Activated CD8-positive, alpha-beta memory T cell treated with anti-CD3 and anti-CD28 coated beads, Interleukin-2, amount 50 U/mL, for 48 hours (primary cell): ENCODE measurements at places on chromosomes 7 and 10.

DNA sequence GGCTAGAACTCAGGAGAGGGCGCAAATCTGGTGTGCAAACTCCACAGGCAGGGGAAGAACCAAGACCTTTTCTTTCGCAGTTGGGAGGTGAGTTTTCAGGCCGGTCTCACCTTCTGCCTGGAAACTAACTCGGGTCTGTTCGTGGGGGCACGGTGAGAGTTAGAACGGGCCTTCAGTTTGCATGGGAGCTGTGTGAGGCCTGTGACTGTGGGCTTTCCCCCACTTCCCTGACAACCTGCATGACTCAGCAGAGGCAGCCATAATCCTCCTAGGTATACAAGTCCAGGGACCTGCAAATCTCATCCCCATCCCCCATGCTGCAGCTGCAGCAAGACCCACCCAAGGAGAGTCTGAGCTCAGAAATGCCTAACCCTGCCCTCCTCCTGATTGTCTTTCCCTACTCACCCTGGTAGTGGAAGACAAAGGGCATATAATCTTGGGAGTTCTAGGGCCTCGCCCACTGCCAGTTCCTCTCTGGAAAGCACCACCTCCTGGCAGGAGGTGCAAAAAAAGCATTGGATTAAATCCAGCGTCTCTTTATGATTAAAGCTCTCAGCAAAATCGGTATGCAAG, 194.9 kb upstream of the ETV1 start:
- DNase-seq = no peak

GRCh38 chr7:14954035-14954434, 51.5 kb upstream of the DGKB start:
- no peak for DNase-seq

GRCh38 chr7:6071406-6071805, 40.2 kb downstream of the ANKRD61 start:
- no peak for DNase-seq

DNA sequence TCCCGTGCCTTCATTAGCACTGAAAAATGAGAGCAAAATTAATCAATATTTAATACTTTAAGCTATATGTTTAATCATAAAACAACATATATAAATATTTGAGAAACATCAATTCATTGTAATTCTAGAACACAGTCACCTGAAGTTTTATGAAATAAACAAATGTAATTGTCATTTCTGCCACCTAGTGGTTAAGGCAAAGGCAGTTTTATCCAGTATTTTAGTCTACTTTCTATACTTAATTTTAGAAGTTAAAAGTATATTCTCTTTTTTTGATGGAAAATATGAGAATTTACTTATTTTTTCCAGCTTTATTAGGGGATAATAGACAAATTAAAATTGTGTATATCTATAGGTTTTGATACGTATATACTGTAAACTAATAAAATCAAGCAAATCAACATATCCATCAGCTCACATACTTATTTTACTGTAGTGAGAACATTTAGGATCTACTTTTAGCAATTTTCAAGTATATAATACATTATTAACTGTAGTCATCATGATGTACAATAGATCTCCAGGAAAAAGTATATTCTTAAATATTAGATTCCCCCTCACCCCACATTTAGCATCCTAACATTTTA, 16.9 kb downstream of the PCGF6 start:
- DNase-seq = no peak

DNA sequence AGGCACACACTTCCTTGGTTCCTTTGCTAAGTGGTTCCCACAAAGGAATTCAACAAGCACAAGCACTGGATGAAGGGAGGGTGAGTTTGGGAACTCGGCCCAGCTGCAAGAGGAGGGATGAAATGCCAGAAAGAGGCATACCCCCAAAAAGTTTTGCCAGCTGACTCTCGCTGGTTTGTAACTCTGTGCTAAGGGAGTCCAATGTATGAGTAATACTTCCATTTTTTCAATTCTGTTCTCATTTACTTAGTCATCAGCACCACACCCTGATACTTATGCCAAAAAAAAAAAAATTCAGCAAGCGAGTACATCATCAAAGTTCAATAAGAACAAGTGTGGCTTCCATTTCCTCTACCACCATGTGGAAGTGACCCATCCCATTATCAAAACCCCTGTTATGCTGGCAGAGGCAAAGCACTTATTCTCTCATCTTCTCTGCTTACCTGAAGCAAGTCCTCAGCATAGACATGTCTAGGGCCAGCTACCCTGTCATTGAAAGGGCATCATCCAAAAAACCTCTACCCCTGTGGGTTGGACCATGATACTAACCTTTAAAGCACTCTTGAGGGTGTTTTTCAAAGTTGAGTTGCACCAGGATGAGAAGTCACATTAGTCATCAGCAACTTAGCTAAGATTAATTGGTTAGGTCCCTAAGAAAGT, 6.9 kb upstream of the HYCC1 start:
- peak; percentile 57 for DNase-seq

DNA sequence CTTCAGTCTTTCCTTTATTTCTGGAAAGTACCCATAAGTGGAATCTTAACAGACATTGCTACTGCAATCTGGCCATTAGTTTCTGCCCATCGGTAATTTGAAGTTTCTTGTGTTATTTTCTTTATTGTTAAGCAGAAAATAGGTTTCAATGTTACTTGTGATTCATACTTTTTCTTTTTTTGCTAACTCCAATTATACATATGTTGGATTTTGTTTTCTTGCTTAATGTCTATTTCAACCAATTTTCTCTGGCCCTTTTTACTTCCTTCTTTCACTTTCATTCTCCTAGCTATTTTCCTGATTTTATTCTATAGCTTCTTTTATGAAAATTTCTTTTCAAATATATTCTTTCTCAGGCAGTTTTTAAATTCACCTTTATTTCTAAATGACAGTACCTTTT, 457.4 kb downstream of the TCERG1L start:
- no peak for DNase-seq

DNA sequence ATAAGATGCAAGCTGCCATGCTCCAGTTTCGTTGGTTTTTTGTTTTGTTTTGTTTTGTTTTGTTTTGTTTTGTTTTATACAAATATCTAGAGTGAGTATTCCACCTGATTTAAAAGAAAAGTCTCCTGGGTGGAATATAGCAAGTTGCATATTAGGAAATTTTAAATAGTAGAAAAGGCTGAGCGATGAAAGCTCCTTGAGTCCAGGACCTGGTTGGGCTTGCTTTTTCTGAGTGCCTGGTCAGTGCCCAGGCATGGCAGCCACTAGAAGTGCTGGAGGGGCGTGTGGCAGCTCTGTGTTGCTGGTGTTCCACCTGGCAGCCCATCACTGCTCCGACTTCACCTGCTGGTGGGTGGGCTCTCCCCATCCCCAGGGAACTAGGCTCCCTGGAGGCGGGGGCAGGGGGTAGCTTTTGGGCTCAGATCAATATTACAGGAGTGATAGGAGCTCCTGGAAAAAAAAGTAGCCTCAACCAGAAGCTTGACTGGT, 8.0 kb downstream of the COL17A1 start:
- DNase-seq = no peak

DNA sequence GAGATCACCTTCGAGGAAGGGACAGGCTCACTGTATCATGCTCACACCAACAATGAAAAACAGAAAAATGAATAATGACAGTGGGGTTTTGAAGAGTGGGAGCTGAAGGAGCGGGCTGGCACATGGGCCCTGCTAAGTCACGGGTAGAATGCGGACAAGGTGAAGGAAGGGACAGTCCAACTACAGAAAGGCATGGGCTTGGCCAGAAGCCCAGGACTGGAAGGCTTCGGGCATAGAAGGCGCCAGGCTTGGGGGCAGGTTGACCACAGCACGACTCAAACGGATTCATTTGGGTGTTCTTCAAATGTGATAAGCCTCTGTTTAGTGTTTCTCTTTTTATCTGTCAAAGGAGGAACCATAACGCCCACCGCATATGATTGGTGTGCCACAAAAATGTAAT, 509.5 kb downstream of the CCSER2 start:
- DNase-seq = no peak

GRCh38 chr7:132333301-132333700, 243.0 kb downstream of the PLXNA4 start:
- DNase-seq = no peak

GRCh38 chr10:22959292-22959691, 31.4 kb downstream of the ARMC3 start:
- no peak for DNase-seq

DNA sequence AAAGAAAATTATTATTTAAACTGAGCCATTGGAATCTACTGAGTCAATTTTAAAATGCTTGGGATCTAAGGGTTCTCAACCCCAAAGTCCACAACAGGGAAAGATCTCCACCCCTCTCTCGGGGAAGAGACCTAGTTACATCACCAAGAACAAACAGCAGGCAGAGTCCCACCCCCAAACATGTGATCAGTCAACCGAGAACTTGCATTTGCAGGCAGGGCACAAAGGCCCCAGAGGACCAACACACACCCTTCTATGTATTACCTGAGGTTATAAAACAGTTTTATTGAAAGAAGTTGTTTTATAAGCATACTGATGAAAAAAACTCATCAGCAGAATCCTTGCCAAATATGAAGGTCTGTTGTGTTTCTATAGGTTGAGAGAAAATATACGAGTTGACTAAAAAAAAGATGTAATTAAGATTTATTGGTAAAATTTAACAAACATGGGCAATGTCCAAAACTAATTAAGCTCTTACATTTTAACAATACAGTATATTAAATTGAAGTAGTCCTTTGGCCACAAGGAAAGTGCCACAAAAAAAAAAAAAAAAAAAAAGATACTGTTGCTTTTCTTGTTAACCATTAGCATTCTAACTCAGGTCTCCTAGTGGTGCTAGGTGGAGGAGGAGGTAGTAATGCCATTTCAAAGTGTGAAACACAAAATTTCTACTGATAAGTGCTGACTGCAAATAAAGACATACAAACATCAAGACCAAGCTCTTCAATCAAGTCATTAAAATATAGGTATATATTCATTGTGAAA, 975 bp upstream of the USP54 start:
- no peak for DNase-seq

DNA sequence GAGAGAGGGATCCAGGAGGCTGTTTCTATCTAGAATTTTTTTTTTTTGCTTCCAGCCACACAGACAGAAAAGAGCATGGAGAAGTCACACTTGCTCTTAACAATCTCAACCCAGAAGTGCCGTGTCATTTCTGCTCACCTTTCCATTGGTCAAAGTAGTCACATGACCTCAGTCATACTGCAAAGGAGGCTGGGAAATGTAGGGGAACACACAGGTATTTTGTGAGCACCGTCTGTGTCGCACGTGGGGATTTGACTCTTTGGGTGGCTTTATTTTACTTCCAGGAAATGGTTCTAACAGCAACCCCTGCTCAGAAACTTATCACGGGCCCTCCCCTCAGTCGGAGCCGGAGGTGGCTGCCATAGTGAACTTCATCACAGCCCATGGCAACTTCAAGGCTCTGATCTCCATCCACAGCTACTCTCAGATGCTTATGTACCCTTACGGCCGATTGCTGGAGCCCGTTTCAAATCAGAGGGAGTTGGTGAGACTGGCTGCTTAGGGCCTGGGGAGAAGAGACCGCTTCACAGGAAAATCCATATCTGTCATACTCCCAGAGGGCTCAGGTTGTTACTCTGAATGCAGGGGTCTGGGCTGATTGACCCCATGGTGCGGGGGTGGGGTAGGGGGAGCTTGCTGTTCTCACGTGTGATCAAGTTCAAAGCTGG, 13.1 kb upstream of the CPA1 start:
- DNase-seq = no peak

DNA sequence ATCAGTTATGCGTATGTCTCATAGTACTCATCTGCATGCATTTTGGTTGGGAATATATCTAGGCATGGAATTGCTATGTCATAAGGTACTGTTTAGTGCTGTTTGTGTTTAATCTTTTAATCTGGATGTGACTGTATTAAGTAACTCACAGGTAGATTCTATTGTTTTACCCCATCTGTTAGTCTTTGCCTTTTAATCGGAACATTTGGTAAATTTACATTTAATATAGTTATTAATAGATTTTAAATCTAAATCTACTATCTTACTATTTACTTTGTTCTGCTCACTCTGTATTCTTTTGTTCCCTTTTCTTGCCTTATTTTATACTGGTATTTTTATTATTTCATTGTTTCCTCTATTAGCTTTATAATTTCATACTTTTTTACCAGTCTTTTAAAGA, 10.6 kb upstream of the ITGA8 start:
- no peak for DNase-seq

DNA sequence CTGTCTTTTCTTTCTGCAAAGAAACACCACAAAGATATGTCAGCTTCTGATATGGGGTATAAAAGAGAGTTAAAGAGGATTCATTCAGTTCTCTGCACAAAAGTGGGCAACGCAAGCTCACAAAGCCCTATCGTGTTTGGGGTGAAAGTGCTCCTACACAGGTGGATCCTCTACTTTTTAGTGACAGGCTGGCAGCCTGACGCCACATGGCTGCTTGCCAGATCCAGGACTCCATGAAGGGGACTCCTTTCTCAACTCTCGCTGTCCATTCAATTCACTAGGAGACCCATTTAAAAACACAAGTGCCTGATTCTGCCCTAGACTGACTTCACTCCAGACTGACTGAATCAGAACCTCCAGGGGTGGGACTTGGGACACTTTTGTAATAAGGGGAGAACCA, 8.0 kb downstream of the PARP12 start:
- no peak for DNase-seq

DNA sequence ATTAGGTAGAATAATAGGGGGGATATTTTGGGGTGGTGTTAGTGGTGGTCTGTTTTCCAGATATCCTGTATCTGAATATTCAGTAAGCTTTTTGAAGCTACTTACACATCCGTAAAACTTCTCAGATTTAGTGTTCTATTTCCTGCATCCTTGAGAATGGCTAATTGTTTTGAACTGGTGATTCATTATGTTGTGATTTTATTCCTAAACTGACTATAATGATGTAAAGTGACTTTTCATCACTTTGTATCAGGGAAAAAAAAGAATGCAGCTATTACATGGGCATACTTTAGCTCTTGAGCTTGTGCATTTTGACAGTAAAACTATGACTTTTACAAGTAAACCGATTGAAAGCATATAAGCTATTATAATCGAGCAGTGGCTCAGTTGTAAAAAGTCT, 18.2 kb downstream of the WAC start:
- no peak for DNase-seq

DNA sequence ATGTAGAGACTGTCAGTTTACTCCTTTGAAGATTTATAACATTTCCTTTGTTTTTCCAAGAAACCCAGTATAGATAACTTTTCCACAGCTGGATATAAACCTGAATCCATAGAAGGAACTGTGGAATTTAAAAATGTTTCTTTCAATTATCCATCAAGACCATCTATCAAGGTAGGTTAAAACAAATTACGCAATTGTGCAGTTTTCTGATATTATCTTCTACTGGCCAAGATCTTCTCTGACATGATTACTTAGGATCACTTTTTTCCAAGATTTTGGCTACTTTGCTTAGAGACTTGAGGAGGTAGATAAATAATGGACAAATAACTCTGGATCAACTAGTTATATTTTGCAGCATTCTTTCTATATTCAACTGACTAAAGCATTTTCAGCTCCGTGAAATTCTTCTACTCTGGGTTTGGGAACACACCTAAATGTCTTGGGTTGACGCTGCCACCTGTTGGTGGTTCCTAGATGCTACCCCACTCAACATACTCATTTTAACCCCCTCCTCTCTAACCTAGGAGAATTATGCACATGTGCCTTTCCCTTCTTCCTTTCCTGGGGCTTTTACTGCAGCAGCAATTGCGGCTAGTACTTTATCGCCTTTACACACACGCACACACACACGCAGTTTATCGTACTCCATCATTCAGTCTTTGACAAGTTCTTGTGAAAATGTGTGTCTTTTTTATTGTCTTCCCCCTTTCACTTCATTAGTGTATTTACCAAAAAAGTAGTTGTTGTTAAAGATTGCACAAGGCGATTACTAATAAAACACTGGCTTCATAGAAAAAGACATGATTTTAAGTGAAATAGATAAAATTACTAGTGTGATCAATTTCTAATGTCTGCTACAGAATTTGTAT, 32.7 kb downstream of the ABCB5 start:
- no peak for DNase-seq
